ENCODE measurements at places on chromosomes 3 and 15.

- no peak for DNase-seq
Observed at GRCh38 chr3:49883998-49884397, 14.3 kb upstream of the CAMKV start.

GRCh38 chr15:100569391-100569790 is 32.6 kb downstream of the LINS1 start:
- no peak for DNase-seq

DNA sequence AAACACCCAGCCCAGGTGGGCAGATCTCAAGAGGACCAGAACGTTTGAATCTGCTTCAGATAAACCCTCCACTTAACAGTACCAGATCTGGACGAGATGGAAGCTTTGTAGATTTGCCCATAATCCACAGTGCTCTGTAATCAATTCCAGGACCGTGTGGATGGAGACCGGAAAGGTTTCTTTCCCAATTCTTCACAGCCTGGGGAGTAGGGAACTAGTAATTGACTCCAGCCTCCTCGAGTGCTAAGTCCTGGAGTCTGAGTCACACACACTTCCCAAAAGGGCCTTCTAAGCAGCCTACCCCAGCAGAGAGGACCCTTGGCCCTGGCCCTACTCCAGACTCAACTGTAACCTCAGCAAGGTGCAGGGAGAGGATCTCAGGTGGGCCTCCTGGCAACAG is 56.2 kb upstream of the TSEN2 start:
- DNase-seq, result no peak

DNA sequence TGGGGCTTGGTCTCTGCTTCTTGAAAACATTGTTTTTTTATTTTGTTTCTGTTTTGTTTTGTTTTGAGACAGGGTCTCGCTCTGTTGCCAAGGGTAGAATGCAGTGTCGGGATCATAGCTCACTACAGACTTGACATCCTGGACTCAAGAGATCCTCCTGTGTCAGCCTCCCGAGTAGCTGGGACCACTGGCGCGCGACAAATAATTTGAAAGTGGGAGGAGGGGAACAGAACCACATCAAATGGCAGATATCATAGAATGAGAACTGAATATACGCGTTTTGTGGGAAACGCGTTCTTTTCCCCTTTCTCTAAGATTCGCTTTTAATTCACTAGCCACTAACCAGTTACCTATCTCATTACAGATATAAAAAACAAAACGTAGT is 641 bp upstream of the VPS13C start:
- DNase-seq, result no peak

DNA sequence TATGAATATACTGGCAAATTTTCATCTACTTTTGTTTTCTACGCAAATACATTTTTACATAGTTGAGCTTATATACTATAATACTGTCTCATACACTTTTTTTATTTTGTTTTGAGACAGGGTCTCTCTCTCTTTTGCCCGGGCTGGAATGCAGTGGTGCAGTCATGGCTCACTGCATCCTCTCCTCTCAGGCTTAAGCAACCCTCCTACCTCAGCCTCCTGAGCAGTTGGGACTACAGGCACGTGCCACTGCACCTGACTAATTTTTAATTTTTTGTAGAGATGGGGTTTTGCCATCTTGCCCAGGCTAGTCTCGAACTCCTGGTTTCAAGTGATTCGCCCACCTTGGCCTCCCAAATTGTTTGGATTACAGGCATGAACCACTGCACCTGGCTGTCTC is 25.9 kb downstream of the HACL1 start:
- DNase-seq, result no peak

GRCh38 chr3:30476368-30477084 is 129.9 kb upstream of the TGFBR2 start:
- no peak for DNase-seq

- DNase-seq, result no peak
Observed at GRCh38 chr3:29976871-29977270, 629.5 kb upstream of the TGFBR2 start.

- no peak for DNase-seq
Observed at GRCh38 chr15:27529399-27529798, 558.4 kb downstream of the GABRG3 start.

DNA sequence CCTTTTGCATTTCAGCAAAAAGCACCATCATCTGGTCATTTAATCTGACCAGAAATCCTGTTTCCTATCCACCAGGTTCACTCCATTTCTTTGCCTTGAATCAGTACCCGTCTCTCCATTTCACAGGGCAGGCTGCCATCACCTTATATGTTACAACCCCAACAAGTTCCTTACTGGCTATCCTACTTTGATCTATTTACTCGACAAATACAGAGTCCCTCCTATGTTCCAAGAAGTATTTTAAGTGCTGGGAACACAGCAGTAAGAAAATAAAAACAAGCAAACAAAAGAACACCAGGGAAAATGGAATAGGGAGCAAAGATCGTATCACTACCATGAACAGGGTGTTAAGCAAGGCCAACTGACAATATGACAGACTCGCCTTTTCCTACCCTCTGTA is 295.2 kb upstream of the WNT5A start:
- DNase-seq, result no peak

GRCh38 chr15:61527836-61528580 is 298.9 kb upstream of the RORA start:
- DNase-seq, result no peak

GRCh38 chr3:39638301-39638700 is 170.8 kb downstream of the MOBP start:
- no peak for DNase-seq

DNA sequence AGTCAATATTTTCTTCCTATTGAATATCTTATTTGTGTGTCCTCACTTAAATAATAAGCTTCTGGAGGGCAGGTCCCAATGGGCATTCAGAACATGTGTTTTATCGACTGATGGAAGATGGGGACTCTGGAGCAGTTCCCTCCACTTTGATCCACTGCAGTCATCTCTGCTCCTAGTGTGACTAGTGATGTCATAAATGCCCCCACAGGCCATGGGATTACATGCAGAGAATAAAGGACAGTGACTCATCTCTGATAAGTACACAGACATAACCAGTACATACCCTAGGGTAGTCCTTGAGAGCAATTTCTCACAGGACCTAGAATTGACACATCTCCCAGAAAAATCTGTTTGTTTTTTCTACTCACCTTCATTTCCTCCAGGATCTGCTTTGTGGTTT is 49.4 kb upstream of the FMN1 start:
- no peak for DNase-seq

DNA sequence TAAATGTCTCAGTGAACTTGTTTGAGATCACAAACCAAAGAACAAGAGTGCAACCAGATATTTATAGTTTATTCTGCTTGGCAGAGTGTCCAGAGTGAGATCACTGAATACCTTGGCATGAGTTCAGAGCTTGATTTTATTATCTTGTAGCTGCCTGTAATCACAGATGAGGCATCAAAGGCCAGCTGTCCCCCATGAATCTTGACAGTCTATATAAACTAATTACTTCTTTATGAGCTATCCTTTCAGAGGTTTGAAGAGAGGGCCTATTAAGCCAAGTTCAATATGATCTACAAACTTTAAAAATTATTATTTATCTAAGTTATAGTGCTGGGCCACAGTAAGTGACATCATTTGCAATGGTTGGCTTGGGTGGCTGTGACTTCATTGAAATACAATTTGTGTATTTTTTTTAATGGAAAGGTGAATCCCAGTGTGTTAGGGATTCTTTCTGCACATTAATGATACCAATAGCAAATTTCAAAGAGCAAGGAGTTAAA is 251.5 kb downstream of the CLSTN2 start:
- no peak for DNase-seq

GRCh38 chr15:68789534-68790241 is 31.0 kb downstream of the ANP32A start:
- no peak for DNase-seq

DNA sequence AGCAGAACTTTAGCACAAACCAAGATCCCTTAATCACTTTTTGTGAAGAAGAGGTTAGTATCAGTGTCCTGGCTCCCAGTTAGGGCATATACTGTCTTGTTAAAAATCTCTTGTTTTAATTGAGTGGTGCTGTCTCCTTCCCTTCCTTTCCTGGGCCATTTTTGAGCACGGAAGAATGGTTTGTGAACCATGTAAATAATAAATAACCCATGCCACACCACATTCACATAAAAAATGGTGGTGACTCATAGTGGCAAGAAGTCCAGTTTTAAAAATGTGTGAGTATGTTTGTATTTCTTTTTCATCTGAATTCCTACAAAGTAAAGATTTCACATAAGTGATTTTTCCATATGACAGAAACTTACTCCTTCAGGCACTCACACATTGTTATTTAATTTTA is 59.1 kb upstream of the SPRED1 start:
- no peak for DNase-seq

GRCh38 chr3:57142411-57142723 is 22.8 kb downstream of the IL17RD start:
- no peak for DNase-seq

- DNase-seq, result no peak
Observed at GRCh38 chr3:1171320-1171719, 78.5 kb downstream of the CNTN6 start.

DNA sequence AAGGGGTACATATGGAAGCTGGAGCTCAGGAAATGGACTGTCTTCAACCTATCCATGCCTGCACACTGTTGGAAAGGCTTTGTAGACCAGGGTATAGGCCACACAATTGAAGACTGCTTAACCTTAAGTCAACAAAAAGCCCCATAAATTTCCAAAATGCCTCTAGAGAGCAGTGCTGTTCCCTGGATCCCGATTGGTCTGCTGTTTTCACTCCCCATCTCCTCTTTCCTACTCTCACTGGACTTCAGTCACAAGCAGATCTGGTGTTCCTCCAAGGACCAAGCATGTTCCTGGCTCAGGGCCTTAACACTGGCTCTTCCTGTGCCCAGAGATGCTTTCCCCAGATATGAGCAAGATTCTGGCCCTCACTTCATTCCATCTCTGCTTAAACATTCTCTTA is 22.8 kb upstream of the LRRC34 start:
- DNase-seq, result no peak

Data from activated naive CD4-positive, alpha-beta T cell treated with anti-CD3 and anti-CD28 coated beads, Interleukin-2, amount 10 ng/mL, durations not matched to agents 7 days and 5 days (primary cell).